ENCODE measurements at places on chromosomes 5 and 9.

DNA sequence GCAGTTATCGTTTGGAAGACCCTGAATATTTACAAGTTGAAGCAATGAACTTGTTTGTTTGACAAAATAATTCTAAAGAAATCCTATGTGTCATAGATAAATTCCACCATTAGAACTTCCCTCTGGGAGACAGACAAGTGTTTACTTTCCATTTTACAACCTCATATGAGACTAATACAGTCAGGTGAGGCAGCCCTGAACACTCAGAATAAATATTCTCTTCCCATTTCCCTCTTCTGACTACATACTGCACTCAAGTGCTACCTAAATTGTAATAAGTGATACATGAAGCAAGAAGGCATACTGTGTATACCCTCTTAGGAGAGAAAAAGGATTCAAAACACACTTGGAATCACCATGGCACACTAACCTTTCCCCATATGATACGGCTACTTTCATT, 6.8 kb downstream of the RASEF start:
- no peak for DNase-seq

- DNase-seq: no peak
Measured at GRCh38 chr5:122420537-122421236, 108.7 kb downstream of the SNCAIP start.

- DNase-seq: no peak
Measured at GRCh38 chr9:81826517-81826906, 101.7 kb upstream of the SPATA31D4 start.

DNA sequence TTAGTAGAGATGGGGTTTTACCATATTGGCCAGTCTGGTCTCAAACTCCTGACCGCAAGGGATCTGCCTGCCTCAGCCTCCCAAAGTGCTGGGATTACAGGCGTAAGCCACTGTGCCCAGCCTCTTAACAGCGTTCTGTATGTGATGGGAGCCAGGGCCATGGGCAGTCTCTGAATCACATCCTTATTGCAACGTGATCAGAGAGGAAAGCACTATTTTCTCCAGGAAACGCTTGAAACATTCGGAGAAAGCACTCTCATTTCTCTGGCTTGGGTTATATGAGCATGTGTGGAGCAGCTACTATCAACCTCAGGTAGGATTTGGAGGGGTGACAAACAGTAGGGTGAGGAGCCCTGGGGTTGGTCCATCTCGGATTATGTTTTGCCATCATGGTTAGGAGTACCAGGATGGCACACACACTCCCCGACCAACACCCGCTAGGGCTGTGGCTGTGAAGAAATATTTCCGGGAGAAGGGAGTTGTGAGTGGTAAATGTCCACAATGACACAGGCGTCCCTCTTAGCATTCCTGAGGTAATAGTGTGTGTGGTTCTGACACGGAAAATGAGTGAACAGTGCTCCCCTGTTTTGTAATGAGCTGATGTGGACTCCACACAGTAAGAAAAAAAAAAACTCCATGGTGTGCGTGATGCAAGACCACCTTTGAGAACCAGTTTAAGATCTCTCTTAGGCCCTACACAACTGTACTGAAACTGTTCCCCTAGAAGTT, 406.2 kb upstream of the ZNF608 start:
- DNase-seq: no peak

- DNase-seq: no peak
Measured at GRCh38 chr9:6414247-6414641, 1.2 kb downstream of the UHRF2 start.
